Astrocyte of the spinal cord (primary cell): ENCODE measurements at places on chromosomes 4 and X.

DNA sequence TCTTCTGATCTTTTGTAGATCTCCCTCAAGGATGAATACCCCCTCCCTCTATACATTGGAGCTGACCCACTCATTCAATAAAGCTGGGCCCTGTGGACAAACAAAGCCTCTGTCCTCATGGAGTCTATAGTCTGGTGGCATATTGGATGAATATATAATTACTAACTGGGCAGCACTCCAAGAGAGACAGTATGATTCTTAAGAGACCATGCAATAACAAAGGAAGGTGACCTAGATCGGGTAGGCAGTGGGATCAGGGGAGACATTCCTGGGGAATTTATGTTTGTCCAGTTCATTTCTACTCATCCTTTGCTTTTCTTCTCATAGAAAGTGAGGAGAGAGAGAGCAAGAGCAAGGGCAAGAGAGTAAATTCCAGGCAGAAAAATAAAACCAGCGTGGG lies 23.5 kb upstream of the CXCL13 start:
- peak; percentile 50 for DNase-seq

DNA sequence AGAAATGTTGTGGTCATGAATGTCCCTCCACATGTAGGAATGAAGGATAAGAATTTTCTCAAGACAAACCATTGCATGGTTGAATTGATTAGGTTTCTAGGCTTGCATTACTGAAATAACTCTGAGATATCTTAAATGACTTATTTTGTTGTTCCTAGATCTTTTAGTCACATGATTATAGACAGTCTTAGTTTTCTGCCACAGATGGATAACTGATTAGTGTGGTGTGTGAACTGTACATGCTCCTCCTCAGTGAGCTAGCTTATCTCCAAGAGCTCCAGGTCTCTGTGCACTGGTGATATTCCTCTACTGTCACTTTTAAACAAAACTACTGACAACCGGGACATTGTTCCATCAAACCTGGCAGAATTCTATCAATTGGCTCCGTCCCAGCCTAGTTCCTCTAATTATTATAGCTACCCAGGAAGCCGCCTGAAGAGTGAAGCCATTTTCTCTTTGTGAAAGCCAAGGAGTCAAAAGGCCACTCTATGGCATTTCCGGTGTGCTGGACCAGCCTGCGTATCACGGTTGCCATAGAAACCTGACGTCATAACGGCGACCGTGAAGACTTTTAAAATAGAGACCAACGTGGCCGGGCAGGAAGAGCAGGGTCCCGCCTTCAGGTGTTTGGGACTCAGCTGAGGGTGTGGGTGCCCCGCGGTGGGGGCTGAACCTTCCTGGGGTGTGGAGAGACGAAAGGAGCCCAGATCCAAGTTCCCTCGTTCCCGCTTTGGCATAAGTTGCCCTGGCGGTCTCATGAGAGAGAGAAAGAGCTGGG lies 28.1 kb downstream of the BEX3 start:
- peak; percentile 86 for DNase-seq

GRCh38 chrX:48579259-48579658 lies 5.0 kb downstream of the RBM3 start:
- DNase-seq = no peak

DNA sequence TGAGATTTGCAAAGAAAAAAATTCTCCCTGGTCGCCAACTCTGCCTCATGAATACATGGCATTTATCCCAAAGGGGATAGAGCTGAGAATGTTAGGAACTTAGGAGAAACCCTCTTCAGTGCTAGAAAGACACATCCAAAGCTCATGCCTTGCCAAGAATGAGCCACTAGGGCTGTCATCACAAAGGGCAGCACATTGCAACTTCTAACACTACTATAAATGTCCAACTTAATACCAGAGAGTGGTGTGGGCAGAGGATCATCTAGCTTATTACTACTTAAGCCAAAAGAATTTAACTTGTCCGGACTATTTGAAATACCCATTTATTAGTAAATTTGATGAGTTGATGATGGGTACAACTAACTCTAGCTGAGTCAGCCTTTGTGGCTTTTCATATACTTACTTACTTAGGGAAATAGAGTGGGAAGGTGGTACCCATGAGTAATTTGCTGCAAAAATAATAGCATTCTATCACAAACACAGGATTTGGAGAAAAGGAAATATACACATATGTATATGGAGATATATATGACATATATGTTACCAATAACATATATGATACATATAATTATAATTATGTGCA lies 66.3 kb upstream of the GAB1 start:
- DNase-seq = no peak

DNA sequence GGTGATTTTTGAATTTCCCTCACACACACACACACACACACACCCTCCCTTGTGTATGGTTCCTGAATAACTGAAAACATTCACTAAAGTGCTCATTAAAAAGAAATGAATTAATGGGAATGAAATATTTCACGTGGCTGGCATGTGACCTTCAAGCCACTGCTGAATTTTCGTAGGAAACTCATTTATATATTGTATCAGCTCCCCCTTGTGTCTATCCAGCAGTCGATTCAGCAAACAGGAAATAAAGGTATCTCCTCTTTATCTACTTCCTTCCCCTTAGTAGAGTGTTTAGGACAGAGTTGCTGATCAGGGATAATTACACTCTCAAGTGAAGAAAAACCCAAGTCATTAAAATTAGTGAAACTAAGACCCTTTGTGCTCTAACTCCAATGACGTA lies 912.6 kb upstream of the LCORL start:
- DNase-seq = no peak

DNA sequence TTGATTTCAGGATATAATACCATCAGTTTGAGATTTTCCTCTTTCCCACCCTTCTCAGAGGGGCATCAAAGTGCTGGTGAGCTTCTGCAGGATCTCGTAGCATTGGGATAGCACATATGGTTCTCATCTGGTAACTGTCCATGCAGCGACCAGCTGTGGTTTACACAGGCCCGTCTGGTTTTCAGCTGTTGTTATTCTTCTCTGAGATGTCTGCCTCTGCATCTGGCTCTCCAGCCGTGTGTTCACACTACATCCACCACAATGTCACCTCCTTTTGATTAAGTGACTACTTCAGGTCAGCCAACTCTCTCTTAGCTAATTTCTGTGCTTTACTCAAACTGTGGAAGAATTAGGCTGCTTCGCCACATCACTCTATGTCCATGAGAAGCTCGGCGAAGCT lies 676.7 kb upstream of the TENM3 start:
- peak; percentile 80 for DNase-seq

GRCh38 chrX:109967156-109967555 lies 35.8 kb upstream of the TMEM164 start:
- no peak for DNase-seq

- peak; percentile 47 for DNase-seq
Measured at GRCh38 chr4:80788798-80789197, 241.7 kb upstream of the BMP3 start.

- DNase-seq = no peak
Measured at GRCh38 chr4:120874792-120875774, 47.4 kb downstream of the PRDM5 start.

DNA sequence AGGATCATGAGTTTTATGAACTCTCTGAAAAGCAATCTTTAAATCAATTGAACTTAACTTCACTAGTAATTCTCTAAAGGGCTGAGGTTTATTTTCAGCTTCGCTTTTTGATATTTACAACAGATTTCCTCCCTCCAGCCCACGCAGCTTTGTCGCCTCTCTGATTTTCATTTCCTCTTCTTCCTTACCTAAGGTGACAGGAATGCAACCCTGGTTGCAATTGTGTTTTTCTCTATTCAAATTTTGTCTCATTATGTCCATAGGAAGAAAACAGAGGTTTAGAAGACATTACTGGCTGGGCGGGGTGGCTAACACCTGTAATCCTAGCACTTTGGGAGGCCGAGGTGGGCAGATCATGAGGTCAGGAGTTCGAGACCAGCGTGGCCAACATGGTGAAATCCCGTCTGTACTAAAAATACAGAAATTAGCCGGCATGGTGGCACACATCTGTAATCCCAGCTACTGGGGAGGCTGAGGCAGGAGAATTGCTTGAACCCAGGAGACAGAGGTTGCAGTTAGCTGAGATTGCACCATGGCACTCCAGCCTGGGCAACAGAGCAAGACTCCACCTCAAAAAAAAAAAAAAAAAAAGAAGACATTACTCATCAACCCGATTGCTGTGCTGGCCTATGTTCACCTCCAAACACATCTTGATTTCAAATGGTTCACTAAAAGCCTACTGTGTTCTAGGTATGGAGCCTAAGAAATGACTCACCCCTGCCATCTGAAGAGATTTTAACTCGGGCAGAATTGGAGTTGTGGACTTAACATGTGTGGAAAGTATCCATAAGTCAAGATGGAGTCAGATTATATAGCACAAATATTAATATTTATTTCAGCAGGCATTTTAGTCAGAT lies 36.8 kb downstream of the VSIG4 start:
- no peak for DNase-seq
